ENCODE measurements at places on chromosomes 7 and 10. TPM values are rescaled to one million over a fixed set of nuclear protein-coding genes. Genes with fewer than 3 reads are reported as not detected.

Gene GOLGA7B
- total RNA-seq, result not detected

Gene C10orf105
- under 0.01 TPM for total RNA-seq

Gene CALML3
- total RNA-seq, result not detected

Gene SLC29A4
- 1.0 TPM for total RNA-seq

Gene UCMA
- total RNA-seq, result not detected

Gene NRP1
- total RNA-seq, result 421 TPM

Gene WDR11
- 72.7 TPM for total RNA-seq

Gene HIBADH
- 34.8 TPM for total RNA-seq

Gene GRID1
- 0.29 TPM for total RNA-seq

Gene PLEKHS1
- total RNA-seq, result not detected
